ENCODE measurements at places on chromosomes 7 and 10.

DNA sequence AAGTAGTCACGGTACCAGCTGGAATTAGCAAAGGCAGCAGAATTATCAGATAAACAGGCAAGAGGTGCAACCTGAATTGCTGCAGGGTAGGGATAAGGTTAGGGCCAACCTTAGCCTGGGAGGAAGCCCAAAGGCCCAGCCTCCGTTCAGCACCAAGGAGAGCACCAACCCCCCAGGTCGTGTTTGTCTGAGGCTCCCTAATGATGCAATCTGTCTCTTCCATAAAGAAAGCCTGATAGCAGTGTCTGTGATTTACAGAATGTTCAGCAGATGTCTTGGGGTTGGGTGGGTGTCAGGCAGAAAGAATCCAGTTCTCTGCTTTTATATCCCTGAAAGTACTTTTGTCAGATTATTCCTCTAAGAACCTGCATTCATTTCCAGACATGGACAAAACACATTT, 328.4 kb upstream of the AOAH start:
- H3K36me3 ChIP-seq = no peaks in the 10 kb centered on the region
- peak; percentile 67 for DNase-seq
- no peak overlapping the region for H3K4me3 ChIP-seq
- no peak overlapping the region for H3K27ac ChIP-seq
- H3K27me3 ChIP-seq = no peaks in the 10 kb centered on the region

GRCh38 chr7:134774119-134774518, 5.3 kb upstream of the CALD1 start:
- no peaks in the 10 kb centered on the region for H3K27me3 ChIP-seq
- H3K27ac ChIP-seq = no peak overlapping the region
- no peak overlapping the region for H3K4me3 ChIP-seq
- no peaks in the 10 kb centered on the region for H3K36me3 ChIP-seq
- peaks cover 7% of the 10 kb centered on the region for H3K4me1 ChIP-seq

DNA sequence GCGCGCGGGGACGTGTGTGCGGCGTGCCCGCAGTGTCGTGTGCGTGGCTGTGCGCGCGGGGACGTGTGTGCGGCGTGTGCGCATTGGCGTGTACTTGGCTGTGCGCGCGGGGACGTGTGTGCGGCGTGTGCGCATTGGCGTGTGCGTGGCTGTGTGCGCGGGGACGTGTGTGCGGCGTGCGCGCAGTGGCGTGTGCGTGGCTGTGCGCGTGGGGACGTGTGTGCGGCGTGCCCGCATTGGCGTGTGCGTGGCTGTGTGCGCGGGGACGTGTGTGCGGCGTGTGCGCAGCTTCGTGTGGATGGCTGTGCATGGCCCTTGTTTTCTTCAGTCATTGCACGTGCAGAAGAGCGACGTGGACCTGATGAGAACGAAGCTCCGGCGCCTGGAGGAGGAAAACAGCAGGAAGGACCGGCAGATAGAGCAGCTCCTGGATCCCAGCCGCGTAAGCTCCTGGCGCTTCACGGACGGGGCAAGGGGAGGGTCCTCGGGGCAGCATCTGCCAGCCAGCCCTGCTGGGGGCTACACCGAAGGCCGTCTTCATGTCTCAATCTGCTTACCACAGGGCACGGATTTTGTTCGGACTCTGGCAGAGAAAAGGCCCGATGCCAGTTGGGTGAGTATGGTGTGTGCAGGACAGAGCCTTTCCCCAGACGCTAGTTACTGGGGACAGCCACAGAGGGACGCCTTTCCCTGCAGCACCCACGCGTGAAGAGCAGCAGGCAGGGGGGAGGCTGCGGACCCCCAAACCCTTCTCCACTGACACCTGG, 19.3 kb downstream of the IQCE start:
- no peak overlapping the region for H3K27ac ChIP-seq
- peaks cover 5% of the 10 kb centered on the region for H3K36me3 ChIP-seq
- no peaks in the 10 kb centered on the region for H3K27me3 ChIP-seq
- DNase-seq = no peak
- peaks cover 13% of the 10 kb centered on the region for H3K4me1 ChIP-seq

DNA sequence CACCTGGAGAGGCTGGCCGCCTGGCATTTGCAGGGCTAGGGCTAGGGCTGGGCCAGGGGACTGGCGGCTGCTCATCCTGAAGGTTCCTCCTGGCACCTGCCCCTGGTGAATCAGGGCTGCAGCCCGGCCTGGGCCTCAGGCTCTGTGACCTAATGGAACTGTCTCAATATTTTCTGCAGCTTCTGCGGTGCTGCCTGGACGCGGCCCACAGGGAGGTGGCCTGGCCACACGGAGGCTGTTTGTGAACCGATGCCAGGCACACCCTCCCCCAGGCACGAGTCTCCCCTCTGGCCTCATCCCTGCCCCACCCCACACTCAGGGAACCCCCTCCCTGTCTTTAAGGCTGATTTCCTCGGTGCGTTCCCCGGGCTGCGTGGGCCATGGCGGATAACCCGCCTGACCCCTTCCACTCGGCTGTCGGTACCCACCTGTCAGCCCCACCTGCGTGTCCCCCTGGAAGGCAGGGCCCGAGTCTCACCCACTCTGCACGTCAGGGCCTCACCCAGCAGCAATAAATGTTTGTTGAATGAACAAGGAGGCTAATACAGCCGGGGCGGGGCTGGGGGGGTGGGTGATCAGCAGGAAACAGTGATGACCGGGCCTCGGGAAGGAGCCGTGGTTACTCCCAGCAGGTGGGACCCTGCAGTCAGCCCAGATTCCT, 54.5 kb upstream of the DNAJB6 start:
- H3K27me3 ChIP-seq = no peaks in the 10 kb centered on the region
- no peaks in the 10 kb centered on the region for H3K4me1 ChIP-seq
- no peak overlapping the region for H3K27ac ChIP-seq
- no peak for DNase-seq
- H3K4me3 ChIP-seq = peak overlapping the region; percentile 36
- no peaks in the 10 kb centered on the region for H3K36me3 ChIP-seq

DNA sequence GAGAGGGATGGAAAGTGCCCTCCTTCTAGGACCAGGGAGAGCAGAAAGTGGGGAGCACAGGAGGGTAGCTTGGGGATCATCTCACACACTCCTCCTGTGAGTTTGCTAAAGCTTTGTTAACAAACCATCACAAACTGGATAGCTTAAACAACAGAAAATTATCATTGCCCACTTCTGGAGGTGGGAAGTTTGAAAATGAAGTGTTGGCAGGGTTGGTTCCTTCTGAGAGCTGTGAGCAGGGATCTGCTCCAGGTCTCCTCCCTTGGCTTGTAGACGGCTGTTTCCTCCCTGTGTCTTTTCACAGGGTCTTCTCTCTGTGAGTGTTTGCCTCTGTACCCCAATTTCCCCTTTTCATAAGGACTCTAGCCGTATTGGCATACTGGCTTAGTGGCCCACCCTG, 32.0 kb upstream of the CXCL12 start:
- H3K4me3 ChIP-seq = no peak overlapping the region
- H3K27me3 ChIP-seq = no peaks in the 10 kb centered on the region
- DNase-seq = no peak
- H3K36me3 ChIP-seq = no peaks in the 10 kb centered on the region

DNA sequence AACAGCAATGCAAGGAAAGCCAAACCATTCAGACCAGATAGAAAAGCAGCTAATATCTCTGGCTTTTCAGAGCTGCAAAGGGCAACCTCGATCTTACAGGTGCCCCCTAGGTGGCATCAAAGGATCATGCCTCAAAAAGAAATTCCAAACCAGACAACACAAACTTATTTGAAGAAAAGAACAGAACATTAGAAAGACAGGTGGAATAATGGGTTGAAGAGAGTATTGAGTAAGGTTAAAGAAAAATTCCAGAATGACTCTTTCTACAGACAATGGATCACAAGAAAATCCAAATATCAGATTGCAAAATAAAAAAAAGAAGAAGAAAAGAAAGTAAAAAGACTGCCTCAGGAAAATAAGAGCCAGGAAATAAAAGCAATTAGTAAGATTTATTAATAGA, 213.7 kb downstream of the ELMO1 start:
- H3K27me3 ChIP-seq = no peaks in the 10 kb centered on the region
- no peak overlapping the region for H3K4me3 ChIP-seq
- H3K36me3 ChIP-seq = no peaks in the 10 kb centered on the region
- peak; percentile 26 for DNase-seq

GRCh38 chr10:5387169-5387568, 17.5 kb downstream of the TUBAL3 start:
- H3K4me3 ChIP-seq = no peak overlapping the region
- DNase-seq = no peak

DNA sequence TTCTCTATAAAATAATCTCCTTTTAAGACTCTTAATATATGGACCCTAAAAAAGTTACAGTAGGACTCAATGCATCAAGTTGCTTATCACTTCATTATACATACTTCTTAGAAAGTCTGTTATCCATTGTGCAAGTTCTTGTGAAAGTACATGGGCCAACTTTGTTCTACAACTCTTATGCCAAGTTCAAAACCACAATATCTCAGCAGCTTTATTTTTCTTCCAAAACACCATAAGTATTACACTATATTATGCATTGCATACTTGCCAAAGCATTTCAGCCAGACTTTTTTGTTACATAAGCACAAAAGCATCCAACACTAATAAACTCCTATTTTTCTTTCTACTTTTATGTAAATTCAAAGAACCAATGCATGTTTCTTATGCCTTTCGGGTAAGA, 94.4 kb downstream of the AHR start:
- no peaks in the 10 kb centered on the region for H3K27me3 ChIP-seq
- H3K4me1 ChIP-seq = no peaks in the 10 kb centered on the region
- no peak for DNase-seq

DNA sequence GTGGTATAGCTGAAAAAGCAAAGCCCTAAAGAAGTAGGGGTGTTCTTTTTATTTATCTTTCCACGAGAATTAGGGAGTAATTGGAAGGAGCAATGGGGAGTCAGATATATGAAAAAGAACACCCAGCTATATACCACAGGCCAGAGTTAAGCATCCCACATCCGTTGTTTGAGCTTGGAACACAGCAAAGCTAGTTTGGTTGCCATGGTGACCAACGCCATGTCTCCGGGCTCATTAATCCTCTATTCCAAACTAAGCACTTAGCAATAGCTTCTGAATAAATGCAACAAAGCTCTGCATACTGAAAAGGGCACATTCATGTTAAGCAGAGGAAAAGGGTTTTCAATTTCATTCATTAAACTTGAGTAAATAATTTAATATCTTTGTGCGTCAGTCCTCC, 23.5 kb downstream of the ASB4 start:
- no peaks in the 10 kb centered on the region for H3K27me3 ChIP-seq
- H3K36me3 ChIP-seq = no peaks in the 10 kb centered on the region
- peak; percentile 87 for DNase-seq
- peak overlapping the region; percentile 7 for H3K27ac ChIP-seq
- H3K4me1 ChIP-seq = peaks cover 8% of the 10 kb centered on the region

GRCh38 chr10:17214526-17214925, 13.1 kb upstream of the TRDMT1 start:
- H3K27ac ChIP-seq = no peak overlapping the region
- no peak for DNase-seq
- no peaks in the 10 kb centered on the region for H3K36me3 ChIP-seq
- peaks cover 9% of the 10 kb centered on the region for H3K4me1 ChIP-seq
- H3K4me3 ChIP-seq = no peak overlapping the region

GRCh38 chr7:24821045-24821753, 63.9 kb upstream of the GSDME start:
- H3K27me3 ChIP-seq = no peaks in the 10 kb centered on the region
- H3K4me3 ChIP-seq = no peak overlapping the region
- no peak for DNase-seq
- peaks cover 78% of the 10 kb centered on the region for H3K36me3 ChIP-seq
- peaks cover 2% of the 10 kb centered on the region for H3K4me1 ChIP-seq

DNA sequence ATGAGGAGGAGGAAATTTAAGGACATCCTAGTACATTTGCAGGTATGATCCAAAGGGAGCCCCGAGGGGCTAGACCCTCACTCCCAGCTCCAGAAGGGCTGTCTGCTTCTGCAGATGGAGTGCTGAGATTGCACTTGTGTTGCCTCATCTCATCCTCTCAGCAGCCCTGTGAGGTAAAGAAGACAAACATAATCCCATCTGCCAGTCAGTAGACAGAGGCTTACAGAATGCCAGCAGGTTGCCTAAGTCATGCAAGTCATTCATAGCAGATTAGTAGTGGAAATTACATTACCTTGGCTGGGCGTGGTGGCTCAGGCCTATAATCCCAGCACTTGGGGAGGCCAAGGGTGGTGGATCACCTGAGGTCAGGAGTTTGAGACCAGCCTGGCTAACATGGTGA, 45.4 kb downstream of the BLVRA start:
- H3K4me3 ChIP-seq = no peak overlapping the region
- H3K36me3 ChIP-seq = peaks cover 3% of the 10 kb centered on the region
- H3K27ac ChIP-seq = no peak overlapping the region
- H3K4me1 ChIP-seq = peaks cover 3% of the 10 kb centered on the region
- no peak for DNase-seq

DNA sequence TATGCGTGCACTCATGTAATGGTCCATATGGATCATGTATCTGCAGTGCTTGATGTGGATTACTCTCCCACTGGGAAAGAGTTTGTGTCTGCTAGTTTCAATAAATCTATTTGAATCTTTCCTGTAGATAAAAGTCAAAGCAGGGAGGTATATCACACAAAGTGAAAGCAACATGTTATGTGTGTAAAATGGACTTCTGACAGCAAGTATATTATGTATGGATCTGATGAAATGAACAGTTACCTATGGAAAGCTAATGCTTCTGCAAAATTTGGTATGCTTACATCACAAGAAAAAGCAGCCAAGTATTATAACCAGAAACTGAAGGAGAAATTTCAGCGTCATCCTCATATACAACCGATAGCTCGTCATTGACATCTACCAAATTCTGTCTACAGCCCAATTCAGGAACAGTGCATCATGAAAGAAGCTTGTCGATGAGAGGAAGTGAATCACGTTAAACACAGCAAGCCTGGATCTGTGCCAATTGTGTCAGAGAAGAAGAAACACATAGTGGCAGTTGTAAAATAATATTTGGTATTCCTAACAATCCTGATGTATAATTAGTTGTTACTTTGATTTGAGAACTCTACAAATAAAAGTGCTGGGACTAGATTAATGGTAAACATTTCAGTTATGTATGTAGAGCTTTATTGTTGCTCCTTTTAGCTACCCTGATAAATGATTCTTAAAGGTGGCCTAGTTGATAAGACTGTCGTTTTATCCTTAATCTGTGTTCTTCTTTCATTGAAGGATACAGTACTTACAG, 14.2 kb upstream of the SYPL1 start:
- H3K27ac ChIP-seq = no peak overlapping the region
- H3K36me3 ChIP-seq = no peaks in the 10 kb centered on the region
- H3K4me1 ChIP-seq = no peaks in the 10 kb centered on the region
- no peak overlapping the region for H3K4me3 ChIP-seq

DNA sequence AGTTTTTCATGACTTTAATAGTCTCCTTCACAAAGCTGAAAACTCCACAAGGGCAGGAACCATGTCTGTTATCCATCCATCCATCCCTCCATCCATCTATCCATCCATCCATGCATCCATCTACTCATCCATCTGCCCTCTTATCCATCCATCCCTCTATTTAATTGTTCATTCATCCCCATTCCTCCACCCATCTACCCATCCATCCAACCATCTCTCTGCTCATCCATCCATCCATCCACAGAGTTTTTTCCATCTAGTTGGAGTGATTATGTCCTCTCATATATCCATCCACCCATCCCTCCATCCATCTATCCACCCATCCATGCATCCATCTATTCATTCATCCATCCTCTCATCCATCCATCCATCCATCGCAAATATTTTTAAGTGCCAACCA, 237.9 kb downstream of the EMX2 start:
- DNase-seq = no peak
- no peaks in the 10 kb centered on the region for H3K27me3 ChIP-seq
